WTC11 (cell line): ENCODE measurements at places on chromosomes 3 and 15.
A peak's percentile ranks its signal among the peaks of the same experiment; 100 is the strongest.

- peak; percentile 25 for DNase-seq
These were observed 58.0 kb downstream of the CGGBP1 start for GRCh38 chr3:88000853-88001252.

DNA sequence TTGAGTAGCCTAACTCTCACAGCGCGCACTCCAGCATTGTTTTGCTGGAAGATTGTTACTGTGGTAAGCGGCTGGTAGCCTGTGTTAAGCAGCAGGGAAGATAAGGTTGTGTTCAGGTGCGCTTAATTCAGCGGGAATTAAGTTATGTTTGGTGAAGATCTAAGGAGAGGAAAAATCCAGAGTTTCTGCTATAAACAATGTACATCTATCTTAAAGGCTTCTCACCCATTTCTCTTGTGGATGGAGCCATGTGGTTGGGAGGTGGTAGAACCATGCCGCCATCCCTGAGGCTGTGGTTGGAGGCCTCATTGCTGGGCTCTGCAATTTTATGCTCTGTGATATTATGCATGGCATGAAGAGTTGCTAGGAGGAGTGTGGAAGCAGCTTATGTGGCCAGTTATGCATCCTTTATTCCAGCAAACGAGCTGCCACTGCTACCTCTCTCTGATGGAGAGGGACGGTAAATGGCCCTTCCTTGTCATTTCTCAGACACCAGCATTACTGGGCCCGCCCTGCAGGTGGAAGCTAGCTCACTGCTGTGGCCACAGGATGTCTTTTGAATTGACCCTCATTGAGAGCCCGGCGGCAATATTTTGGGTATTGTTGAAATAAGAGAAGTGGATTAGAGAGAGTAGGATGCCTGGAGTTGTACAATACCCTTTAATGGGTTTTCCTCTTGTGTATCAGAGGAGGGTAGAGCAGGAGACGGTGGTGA, 1.3 kb downstream of the MINAR1 start:
- DNase-seq: peak; percentile 55

DNA sequence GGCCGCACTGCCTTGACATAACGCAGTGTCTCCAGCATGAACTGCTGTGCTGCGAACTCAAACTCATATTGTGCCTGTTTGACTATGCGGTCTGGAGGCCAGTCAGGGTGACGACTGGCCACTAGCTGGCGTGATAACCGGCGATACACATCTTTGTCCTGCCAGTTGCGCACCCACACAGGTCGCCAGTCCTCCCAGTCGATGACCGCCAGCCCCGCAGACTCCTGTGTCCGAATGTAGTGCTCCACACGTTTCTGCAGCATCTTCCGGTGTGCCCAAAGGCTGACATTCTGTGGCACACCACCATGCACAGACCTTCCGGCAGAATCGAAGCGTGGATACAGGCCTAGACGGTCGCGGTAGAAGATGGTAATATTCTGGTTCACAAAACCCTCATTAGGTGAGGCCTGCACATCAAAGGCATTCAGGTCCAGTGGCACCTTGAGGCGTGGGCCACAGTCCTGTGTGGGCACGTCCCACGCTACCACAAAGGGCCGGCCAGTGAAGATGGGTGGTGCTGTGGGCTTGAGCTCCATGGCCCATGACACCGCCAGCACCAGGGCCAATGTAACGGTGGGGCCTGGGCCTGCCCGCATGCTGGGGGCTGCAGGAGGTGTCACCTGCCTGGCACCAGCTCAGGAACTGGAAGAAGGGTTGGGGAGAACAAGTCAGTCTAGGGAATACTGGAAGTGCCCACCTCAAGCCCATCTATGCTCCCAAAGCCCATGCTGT, 2.5 kb downstream of the HYAL2 start:
- no peak for DNase-seq

- no peak for DNase-seq
These were observed 515.0 kb downstream of the FGF12 start for GRCh38 chr3:192212335-192212734.

GRCh38 chr3:43243590-43244587, 42.5 kb upstream of the SNRK start:
- no peak for DNase-seq

DNA sequence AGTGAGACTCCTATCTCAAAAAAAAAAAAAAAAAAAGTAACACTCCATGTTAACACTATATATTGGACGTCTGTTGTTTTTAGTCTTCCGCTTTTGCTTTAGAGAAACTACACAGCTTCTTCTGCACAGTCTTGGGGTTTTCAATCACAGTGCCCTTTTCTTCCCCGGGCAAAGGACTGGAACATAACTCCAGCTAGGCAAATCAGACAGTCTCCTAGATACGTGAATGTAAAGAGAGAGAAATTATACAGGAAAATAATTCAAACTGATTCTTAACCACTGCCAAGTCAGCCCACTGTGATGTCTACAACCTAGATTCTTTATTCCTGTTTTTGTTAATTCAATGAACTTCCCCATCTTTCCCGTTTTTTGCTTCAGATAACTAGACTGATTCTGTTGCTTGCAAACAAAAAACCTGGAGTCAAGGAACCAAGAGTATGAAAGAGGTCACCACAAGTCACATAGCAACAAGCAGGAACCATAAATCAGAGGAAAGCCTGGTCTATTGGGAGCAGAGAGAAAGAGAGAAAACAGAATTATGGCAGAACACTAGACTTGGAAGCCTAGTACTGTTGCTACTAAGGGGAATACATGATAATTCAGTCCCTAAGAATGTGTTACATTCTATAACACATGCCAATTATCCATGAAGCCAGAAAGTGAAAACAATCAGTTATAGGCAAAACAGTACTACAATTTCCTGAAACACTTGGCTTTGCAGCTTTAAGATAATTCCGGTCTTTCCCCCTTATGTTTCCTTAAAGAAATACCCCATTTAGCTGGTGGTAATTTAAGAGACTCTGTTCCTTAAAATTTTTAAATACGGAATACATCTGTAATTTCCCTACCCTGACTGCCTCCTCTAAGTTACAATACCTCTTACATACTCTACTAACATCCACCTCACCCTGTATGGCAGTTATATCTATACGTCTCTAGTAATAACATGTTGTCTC, 63.1 kb downstream of the TBL1XR1 start:
- DNase-seq: no peak

GRCh38 chr3:99881121-99881524, 63.5 kb downstream of the CMSS1 start:
- no peak for DNase-seq

DNA sequence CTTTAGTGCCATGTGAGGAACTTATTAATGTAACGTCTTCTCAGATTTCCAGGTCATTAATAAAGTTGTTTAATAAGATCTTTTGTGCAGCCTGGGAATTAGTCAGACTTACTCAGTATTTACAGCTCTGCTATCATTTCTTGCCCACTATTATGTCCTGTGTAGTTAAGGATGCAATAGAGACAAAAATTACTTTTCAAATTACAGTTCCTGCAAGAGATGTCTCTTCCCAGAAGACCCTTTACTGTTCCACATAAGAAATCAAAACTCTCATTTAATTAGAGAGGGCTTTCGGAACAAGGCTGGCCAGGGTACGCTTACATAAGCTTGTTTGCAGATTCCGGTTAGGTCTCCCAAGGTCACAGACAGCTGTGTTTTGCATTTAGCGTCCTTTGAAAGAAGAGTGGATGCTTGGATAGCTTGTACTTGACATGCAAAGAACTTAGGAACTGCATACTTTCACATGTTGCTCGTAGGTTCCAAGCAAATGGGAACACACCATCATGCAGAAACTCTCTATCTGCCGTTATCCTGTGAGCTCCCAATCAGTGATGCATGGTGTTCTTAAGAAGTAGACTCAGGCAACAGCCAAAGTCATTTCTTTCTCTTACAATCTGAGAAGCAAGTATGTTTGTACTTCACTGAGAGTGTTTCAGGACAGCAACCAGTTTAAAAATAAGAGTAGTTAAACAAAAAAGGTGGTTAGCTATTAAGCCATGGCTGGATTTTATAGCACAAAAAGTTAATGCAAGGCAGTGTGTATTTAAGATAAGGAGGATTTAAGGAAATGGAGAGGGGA, 37.4 kb downstream of the FILIP1L start:
- no peak for DNase-seq

DNA sequence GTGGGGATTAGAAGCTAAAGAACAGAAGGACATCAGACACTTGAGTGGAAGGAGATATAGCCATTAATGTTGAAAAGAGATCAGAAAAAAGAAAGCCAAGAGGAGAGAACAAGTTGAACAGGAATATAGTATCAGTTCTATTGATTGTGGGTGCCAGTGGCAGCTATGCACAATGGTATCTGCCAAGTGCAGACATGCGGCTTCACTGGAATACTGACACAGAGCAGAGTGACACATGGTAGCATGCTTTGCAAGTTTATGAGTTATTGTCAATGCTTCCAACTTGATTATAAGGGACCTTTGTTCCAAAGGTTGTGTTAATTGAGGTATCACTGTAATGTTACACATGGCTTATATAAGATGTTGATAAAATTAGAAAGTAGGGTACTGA, 42.0 kb upstream of the TP63 start:
- DNase-seq: no peak

DNA sequence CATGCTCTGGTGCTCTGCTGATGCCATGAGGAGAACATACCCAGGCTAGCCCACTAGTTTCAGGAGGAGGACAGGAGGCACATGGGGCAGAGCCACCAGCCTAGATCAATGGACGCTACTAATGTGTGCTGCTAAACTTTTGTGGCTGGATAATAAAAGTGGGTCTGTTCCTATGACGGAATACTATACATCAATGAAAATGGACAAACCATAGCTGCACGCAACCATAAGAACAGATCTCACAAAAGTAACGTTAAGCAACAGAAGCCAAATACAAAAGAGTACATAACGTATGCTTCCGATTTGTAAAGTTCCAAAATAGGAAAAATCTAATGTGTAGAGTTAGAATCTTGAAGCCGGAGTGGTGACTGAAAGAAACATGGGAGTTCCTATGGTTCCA, 11.5 kb downstream of the B4GALT4 start:
- DNase-seq: no peak

DNA sequence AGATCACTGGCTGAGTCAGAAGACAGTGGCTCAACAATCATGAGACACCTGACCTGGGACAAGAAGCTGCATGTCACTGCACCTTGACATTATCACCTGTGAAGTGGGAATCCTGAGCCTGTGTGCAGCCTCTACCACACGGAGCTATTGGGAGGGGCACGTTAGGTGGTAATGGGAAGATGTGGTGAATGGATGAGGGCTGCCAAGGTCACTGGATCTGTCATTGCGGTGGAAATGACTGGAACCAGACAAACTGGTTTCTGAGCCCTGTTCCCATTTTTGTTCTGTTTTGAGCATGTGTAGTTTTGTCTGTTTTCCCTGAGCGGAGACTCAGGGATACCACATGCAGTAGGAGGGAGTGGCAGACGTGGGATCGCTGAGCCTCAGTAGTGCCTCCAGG, 235.5 kb downstream of the OPA1 start:
- no peak for DNase-seq

DNA sequence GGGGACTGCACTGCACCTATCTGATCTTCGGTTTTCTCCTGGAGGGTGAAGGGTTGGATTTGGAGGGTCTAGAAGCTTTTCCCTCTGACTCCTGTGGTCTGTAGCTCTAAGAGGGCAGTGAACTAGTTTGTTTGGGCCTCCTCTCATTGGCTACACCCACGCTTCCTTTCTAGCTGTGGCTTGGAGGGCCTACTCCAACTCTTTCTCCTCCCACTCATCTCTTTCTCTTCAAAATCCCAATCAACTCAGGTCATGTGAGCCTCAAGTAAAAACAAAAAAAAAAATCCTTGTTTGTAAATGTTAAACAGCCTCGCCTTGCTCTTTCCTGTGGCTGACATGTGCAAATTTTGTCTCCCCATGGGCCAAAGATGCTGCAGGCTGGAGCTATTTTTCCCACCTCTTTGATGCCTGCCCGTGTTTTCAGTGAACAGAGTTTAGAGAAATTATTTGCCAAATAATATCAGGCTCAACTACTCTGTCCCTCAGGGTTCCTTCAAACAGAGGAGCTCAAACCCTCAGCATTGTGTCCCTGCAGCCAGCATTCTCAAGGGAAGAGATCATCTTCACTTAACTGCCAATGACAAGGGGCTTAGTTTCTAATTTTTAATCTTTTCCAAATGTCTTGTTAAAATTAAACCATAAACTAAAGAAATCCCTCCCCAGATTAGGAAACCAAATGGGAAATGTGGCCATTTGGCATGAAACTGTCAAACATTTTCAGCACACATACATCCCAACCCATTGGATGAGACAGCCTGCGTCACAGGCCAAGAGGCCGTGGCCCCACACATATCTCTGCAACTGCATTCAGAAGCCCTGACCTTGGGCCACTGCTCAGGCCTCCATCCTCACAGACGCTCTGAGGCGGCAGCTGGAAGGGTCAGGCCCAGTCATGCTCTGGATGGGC, 114.8 kb upstream of the THBS1 start:
- DNase-seq: no peak

DNA sequence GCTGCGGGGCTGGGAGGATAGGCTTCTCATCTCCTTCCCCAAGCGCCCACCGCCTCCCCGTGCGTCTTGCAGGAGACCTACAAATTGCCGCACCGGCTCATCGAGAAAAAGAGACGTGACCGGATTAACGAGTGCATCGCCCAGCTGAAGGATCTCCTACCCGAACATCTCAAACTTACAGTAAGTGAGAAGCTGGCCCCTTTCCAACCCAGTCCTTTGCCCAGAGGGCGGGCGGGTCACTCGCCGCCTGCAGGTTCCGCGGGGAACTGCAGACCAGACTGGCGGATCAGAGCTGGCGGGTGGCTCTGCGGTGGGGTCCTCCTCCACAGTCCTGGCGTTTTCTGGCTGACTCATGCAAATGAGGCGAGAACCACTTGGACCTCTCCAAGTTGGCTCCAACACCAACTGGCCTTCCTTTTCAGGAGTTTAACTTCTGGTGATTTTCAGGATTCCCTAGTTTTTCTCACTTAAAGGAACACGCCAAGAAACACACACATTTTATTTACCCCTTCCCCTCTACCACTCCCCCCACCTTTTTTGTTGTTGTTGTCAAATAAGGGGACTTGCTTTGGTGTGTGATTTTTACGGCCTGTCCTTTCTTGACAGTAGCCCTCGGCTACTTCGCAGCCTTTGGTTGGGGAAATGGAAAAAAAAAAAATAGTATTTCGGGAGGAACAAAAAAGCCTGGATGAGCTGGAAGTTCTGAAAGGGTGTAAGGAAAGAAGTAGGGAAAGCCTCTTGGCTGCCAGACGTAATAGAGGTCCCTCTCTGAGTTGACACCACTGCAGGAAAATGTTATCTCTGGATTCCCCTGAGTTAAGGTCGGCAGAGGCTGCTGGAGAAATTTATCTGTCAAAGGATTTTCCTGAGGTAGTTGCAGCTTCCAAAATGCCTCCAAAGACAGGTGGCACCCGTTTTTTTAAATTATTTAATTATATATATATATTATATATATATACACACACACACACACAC, 1.3 kb downstream of the BHLHE40 start:
- DNase-seq: peak; percentile 90

DNA sequence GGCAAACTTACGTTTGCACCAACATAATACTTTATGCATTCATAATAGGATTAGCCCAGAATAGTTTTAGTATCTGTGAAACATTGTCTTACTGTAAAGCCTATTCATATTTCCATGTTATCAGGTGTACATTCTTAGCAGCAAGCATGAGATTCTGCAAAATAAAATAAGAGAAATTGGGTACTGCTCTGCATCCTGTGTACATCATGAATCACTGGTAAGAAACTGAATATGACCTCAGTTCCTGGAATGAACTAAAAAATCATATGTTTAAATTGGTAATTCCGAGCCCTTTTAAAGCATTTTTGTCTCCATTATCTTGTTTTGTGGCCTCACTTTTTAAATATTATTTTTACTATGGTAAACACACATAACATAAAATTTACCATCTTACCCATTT, 605.1 kb downstream of the ROBO1 start:
- DNase-seq: no peak
